DMS 273 treated with DMSO at 0.1 percent for 48 hours (cell line): ENCODE measurements at places on chromosomes 16 and 17.

- DNase-seq, result no peak
These were observed 4.9 kb upstream of the ACTG1 start for GRCh38 chr17:81517339-81518112.

DNA sequence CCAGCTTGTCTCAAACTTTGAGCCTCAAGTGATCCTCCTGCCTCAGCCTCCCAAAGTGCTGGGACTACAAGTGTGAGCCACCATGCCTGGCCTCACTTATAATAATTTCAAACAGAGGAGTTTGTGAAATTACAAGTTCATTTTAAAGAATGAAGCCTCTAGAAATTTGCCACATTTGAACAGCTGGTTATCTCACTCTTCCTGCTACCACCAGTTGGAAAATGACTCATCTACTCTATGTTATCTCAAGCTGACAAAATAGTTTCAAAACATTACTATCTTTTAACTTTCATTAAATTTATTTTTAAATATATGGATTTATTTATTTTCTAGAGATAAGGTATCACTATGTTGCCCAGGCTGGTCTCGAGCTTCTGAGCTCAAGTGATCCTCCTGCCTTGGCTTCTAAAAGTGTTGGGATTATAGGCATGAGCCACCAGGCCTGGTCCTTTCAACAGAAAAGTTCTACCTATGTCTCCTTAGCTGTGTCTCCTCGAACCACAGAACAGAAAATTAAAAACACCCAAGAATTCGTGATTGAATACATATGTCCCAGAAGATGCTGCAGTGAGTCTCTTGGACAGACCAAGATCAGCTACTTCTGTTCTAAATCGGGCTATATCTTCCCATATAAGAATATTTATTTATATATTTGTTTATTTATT is 47.6 kb downstream of the MYH13 start:
- DNase-seq, result no peak

DNA sequence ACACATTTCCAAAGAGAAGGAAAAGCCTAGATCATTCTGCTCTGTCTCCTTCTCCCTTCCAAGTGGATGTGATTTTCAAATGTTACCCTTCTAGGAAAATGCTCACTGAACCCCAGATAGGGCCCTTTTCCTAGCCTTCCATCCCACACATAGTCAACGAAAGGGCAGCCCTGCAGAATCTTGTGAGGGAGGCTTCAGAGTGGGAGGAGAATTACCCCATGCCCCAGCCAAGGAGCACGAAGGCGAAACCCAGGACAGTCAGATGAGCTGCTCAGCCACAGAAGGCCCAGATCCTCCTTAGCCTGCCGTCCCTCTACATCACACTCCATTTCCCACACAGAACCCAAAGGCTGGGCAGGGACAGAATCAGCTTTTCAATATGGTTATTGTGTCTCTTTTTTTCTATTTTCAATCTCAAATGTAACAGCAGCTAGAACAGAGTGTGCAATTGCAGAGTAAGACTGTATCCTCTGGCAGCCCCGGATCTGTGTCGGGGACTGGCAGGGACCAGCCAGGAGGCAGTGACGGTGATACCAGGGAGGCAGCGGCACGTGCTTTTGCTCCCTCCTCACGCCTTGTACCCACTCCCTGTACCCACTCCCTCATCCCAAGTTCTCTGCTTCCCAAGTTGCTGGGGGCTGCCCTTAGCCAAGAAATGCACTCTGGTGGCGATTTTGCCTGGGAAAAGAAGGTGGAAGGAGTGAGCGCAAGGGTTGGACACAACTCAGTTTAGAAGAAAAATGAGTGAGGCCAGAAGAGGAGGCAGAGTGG is 3.7 kb upstream of the SDK2 start:
- no peak for DNase-seq

DNA sequence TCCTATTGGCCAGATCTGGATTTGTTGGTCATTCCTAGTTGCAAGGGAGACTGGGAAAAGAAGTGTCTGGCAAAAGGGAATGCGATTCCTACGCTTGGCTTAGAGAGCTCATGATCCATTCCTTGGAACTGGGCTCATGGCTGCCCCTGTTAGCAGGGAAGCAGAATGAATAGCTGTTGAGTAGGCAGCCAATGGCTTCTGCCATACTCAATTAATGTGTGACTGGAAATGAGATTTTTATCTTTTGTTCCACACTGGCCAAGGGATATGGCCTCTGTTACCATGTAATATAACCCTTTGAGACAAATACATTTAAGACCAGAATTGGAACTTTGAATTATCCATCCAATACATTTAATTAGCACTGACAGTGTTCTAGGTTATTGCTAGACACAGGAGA is 31.0 kb downstream of the FTO start:
- DNase-seq, result no peak

DNA sequence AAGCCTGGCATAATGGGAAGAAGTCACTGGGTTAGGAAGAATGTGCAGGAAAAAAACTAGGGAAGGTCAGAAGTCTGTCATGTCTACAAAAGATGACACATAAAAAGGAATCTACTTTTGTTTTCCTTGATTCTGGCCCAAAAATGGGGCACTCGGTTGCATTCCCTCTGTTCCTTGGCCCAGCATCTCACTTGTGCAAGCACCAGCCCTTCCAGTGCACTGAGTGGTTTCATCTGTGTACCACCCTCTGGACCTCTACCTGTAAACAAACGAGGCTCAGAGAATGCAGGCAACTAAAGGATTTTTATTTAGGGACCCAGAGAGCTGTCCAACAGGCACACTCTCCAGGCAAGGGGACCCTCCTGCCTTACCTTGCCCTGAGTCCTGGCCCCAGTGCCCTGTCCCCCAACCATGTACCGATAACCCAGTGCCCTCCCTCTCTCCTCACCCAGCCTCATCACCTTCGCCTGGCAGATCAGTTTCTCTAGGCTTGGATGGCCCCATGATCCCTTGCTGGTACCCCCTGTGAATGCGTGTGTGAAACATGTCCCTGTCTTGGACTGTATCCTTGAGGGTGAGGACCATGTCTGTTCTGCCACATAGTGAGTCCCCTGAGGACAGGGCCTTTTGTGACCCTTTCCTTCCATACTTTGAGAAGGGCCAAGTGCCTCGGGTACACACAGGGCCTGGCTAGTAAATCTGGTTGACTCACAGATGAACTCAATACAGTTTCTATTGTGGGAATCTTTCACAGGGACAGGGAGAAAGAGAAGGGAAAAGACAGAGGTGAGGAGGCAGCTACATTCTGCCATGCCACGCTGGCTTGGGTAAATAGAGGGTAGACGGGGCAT is 13.3 kb downstream of the NXPH3 start:
- no peak for DNase-seq

- DNase-seq, result peak; percentile 76
These were observed 661 bp upstream of the ALOXE3 start for GRCh38 chr17:8118769-8119580.

GRCh38 chr16:14086477-14086876 is 15.4 kb downstream of the MRTFB start:
- DNase-seq, result no peak

DNA sequence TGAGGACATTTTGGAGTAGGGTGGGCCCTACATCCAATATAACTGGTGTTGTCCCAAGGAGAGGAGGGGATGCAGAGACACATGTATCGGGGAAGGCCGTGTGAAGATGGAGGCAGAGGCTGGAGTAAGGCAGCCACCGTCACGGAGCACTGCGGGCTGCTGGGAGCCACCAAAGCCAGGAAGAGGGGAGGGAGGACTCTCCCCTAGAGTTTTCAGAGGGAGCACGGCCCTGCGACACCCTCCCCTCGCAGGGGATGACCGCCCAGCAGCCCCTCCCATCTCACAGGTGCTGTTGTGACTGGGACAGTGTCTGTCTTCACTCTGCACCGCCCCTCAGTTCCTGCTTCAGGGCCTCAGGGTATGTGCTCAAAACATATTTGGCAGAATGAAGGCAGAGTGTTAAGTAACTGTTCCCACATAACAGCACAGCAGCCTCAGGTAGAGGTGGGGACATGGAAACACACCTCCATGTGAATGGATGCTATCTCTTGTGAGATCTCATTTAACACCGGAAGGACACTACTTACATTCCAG is 82.2 kb downstream of the RBFOX3 start:
- DNase-seq, result no peak

DNA sequence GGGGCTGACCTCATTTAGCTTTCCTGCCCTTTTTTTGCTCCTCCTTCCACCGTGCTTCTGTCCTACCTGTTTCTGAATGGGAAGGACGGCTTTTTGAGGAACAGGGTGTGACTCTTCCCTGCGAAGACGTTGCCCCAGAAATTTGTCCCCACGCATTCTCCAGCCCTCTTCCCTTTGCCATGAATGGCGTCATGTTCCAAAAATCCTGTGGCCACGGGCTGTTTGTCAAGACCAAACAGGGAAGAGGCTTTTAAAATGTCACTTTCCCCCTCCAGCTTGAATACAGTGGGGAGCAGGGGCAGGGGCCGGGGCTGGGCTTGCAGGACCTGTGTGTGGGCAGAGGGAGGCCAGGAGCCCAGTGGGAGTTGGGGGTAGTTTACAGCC is 13.9 kb downstream of the MPRIP start:
- no peak for DNase-seq

DNA sequence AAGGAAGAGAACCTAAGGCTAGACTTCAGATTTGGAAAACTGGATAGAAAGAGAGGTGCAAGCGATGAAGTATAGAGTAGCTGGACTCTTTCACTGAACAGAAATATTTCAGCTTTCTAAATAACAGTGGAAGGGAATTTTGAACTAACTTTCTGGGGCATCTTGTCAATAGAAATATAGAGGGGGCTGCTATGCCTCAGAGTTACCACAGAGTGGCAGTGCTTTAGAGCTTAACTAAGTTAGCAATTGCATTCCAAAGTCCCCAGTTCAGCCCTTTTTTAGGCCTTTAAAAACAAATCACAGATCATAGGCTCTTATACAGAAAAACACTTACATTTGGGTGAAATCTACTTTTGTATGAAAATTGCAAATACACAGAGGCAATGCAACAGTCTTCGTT is 154.2 kb upstream of the CDH8 start:
- DNase-seq, result no peak

GRCh38 chr16:50023641-50024040 is 1.4 kb upstream of the CNEP1R1 start:
- no peak for DNase-seq

GRCh38 chr16:47150067-47150466 is 6.3 kb upstream of the NETO2 start:
- DNase-seq, result no peak

DNA sequence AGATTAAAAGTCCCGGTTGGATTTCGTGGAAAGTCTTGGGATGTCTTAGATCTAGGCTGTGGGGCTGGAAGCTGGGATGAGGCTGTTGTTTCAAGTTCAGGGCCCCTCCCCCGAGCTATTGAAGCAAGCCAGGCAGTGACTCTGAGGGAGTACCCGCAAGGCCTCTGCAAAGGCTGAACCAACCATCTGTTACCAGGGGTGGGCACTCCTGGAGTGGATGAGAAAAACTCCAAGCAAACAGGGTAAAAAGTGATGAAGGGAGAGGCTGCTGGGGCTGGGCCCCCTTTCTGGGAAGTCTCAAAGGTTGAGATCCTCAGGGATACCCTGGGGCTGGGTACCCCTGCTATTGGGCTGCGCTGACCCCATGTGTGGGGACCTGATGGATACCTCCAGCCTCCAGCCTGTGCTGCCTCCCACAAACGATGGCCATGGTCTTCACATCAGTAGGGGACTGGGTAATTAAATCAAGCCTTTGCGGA is 82.4 kb upstream of the KIFC3 start:
- no peak for DNase-seq

DNA sequence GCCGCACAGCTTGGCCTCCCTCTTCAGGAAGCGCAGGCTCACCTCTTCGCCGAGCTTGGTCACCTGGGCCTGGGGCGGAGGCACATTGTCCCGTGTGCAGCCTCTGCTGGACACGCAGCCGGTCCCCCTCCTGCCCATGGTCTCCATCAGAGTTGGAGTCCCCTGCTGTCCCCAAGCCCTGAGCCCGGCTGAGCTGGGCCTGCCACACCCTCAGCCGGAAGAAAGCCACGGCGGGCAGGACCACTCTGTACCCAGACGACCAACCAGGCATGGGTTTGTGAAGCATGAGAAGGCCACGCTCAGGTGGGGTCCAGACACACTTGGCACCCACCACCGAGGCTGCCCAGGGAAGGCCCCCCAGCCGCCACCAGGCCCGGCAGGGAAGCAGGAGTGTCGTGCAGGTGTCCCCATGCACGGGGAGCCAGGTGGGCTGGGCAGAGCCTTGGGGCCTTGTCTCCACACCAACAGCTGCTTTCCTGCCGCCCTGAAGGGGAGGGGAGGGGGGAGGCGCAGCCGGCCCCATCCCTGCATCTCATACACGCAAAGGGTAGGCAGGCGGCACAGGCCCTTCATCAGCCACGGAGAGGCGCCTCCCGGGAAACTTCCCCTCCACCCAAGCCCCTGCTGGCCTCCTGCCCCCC is 5.2 kb downstream of the CCDC154 start:
- no peak for DNase-seq

- DNase-seq, result no peak
These were observed 1063.3 kb upstream of the EEF2KMT start for GRCh38 chr16:6160871-6161270.

- no peak for DNase-seq
These were observed 192.4 kb upstream of the GSE1 start for GRCh38 chr16:85420501-85421337.

DNA sequence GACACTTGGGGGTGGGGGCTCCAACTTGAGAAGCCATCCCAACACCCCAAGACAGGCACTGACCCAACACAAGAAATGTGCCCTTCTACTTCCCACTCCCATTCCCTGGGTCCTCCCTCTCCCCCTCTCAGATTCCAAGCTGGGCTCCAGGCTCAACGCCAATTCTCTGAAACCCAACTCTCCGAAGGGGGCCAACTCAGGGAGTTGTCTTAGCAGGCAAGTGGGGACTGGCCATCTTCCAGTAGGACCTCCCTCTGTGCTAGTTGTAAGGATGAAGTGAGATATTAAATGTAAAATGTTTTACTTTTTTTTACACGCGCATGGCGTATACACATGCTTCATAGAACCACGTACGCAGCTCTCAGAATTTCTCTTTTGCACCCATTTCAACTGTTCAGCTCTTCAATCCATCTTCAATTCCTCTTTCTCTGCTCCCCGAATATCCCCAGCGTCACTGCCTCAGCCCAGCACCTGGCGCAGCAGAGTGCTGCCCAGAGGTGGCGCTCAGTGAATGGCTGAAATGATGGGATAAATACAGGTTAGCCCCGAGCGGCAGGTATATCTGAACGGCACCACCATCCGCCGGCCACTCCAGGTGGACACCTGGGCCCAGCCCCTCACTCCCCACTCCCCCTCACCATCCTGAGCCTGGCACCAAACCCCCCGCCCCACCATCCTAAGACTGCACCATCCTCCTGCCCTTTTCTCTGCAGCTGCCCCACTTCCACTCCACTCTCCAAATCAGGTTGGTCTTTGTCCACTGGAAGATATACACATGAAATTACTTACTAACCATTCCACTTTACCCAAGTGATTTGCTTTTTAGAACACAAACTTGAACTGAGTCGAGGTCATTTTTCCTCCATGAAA is 43.9 kb upstream of the TNRC6C start:
- DNase-seq, result peak; percentile 22

DNA sequence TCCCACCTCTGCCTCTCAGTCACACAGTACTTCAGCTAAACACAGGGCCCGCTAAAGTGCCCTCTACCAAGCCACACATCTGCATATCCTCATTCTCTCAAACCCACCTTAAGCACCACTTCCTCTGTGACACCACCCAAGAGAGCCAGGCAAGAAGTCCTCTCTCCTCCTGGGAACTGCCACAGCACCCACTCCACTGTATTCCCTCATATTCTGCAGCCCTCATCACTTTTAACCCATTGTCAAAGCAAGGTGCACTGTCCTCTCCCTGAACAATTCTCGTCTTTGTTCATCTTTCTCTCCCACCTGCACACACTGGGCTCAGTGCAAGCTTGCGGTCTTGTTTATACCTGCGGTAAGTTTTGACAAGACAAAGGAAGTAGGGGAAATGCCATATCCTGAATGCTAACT is 13.6 kb downstream of the CHD9 start:
- no peak for DNase-seq

GRCh38 chr17:72501404-72502370 is 380.9 kb downstream of the SOX9 start:
- DNase-seq, result no peak
